ENCODE measurements at places on chromosomes 3 and 15. TPM values are rescaled to one million over a fixed set of nuclear protein-coding genes. Genes with fewer than 3 reads are reported as not detected.

The THAP10 gene
- 8.0 TPM for total RNA-seq

The AADAC gene
- total RNA-seq = not detected

The CLDN18 gene
- not detected for total RNA-seq

The AADACL2 gene
- total RNA-seq = not detected

DNA sequence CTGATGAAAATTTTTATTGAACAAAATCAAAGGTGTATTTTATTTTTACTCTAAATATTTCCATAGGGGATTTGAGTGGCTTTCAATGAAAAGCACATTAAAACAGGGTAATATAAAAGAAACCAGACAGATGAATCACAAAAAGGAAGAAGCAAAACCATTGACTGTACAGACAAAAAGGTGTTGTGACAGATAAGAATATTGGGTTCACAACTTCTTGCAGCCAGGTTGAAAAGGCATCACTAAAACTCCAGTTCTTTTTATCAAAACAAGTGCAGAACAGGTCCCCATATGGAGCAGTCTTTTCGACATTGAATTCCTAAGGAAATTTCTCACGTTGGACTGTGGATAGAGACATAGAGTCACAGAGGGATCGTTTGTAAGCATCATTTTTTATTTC is 53.8 kb downstream of the AGTR1 start:
- no peak for DNase-seq

All from neural progenitor cell (in vitro differentiated cells).